Glutamatergic neuron (in vitro differentiated cells): ENCODE measurements at places on chromosomes 16 and 17.

GRCh38 chr16:70490261-70490660 is 33.1 kb downstream of the COG4 start:
- DNase-seq: no peak

DNA sequence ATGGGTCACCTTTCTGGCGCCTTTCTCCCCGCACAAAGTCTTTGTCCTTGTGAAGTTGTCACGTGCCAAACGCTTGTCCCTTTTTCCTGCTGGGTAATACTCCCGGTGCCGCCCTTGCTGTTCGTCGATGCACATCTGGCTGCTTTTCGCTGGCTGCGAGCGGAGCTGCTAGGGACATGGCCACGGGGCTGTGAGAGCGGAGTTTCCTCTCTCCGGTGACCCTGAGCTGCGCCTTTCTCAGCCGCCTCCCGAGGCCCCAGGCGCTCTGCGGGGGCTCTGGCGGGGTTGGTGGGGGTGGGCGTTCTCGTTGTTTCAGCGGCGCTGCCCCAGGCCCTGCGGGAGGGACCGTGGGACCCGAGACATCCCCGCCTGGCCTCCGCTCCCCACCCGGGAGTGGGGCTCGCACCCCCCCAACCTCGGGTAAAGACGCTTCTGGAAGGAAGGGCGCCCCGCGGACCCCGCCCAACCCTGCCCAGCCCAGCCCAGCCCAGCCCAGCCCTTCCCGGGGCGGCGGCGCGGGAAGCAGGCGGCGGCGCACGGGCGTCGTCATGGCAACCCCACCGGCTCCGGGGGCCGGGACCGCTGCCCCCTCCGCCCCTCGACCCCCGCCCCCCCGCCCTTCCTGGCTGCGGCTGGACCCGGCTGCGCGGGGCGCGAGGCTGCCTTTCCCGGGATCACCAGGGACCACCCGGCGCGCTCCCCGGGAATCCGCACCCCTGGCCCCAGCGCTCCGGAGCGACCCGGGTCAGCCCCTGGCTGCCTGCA is 12.3 kb downstream of the CHMP6 start:
- no peak for DNase-seq

GRCh38 chr17:48054238-48055185 is 6.4 kb downstream of the NFE2L1 start:
- peak; percentile 89 for DNase-seq

GRCh38 chr16:12876778-12877177 is 24.6 kb upstream of the SHISA9 start:
- no peak for DNase-seq

DNA sequence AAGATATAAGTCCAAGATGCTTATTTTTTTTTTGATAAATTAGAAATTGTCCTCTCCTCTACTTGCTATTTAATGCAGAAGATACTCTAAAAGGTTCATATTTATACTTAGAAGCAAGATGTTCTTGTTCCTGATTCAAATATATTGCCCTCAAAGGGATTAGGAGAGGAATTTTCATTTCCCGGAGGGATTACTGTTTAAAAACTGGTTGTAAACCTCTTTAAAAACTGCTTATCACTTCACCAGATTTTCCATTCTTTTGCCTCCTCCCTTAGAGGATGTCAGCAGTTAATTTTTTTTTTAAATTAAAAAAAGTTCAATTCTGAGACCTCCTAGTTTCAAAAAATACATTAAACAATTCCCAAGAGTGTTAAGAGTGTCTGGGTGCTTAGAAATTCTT is 2.8 kb downstream of the TENT4B start:
- no peak for DNase-seq

GRCh38 chr17:74304184-74304583 is 21.8 kb upstream of the KIF19 start:
- no peak for DNase-seq

GRCh38 chr17:71423871-71424546 is 696.8 kb upstream of the SOX9 start:
- no peak for DNase-seq

DNA sequence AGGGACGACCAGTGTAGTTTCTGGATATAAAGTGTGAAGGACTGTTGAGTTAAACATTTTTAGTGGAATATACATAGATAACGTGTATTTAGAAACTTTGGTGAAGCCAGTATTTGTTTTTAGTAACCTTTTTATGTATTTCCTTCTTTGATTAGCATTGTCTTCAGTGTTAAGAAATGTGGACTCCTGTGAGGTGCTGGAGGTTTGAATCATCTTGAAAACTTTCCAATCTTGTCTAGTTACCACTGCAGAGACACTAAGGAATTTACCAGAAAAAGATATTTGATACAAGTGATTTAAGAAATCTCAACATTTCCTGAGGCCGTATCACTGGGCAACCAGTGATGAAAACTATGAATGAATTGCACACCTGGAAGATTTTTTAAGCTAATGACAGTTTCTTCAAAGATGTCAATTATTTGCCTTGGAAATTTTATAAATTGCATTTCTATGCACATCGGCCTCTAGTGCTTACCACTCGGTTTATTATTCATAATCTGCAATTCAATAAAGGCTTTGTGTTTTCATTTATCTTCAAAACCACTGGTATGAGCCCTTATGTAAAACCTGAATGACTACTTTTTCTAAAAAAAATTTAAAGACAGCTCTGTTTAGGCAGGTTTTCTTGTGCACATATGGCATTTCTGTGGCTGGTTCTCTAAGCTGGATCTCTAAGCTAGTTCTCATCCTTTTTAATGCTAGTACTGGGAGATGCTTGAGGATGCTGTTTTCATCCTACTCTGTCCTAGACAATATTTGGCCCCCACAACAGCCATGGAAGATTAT is 31.4 kb upstream of the ADCY7 start:
- DNase-seq: no peak

GRCh38 chr17:178292-179065 is 3.0 kb downstream of the DOC2B start:
- no peak for DNase-seq

GRCh38 chr17:48915459-48916282 is 7.5 kb downstream of the UBE2Z start:
- no peak for DNase-seq

- DNase-seq: no peak
These were observed 32.8 kb downstream of the DRC3 start for GRCh38 chr17:18005496-18005895.

- no peak for DNase-seq
These were observed 13.9 kb upstream of the CYTH1 start for GRCh38 chr17:78795861-78796516.

DNA sequence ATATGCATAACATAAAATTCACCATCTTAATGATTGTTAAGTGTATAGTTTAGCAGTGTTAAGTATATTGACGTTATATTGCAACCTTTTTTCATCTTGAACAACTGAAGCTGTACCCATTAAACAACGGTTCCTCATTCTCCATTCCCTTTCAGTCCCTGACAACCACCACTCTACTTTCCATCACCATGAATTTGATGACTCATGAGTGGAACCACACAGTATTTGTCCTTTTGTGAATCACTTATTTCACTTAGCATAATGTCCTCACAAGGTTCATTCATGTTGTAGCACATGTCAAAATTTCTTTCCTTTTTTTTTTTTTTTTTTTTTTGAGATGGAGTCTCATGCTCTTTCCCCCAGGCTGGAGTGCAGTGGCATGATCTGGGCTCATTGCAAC is 46.0 kb downstream of the HOXB1 start:
- DNase-seq: no peak
